ENCODE measurements at places on chromosomes 2 and 18. TPM values are rescaled to one million over a fixed set of nuclear protein-coding genes. Genes with fewer than 3 reads are reported as not detected.

Gene ST6GAL2
- 48.3 TPM for total RNA-seq

Gene DSG4
- total RNA-seq, result 0.05 TPM

Gene SERPINB10
- 0.55 TPM for total RNA-seq

Gene RHOB
- total RNA-seq, result 391 TPM

DNA sequence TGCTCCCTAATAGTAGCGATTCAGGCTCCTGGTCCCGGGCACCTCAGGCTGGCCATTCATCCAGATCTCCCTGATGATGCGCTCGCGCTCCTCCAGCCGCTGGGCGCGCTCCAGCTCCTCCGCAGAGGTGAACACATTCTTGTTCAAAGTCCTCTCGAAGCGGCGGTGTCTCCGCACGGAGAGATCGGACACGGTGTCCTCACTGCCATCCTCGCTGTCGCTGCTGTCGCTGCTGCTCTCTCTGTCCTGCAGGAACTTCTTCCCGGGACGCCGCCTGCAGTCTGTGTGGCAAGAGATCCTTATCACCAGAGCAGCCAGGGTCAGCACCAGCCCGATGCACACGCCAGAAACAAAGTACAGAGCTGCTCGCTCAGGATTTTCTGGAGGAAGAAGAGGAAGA, 67.5 kb downstream of the EVA1A start:
- DNase-seq, result no peak

GRCh38 chr2:35973132-35973736, 382.3 kb upstream of the CRIM1 start:
- DNase-seq, result no peak

DNA sequence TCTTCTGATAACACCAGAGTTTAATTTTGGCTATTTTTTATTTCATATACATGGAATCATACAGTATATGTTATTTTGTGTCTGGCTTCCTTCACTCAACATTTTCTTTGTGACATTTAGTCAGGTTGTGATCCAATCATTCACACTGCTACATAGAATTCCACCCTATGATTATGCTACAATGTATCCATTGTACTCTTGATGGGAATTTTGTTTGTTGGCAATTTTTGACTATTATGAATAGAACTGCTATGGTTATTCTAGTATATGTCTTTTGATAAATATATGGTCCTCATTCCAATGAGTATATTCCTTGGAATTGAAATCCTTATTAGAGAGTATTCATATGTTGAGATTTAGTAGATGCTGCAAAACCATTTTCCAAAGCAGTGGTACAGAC, 936.4 kb upstream of the CHAC2 start:
- DNase-seq, result no peak

GRCh38 chr18:23087352-23087751, 47.9 kb upstream of the CABLES1 start:
- DNase-seq, result no peak

All from prostate gland (tissue), 2 donors.